AG10803 (cell line): ENCODE measurements at places on chromosomes 6 and 20.

DNA sequence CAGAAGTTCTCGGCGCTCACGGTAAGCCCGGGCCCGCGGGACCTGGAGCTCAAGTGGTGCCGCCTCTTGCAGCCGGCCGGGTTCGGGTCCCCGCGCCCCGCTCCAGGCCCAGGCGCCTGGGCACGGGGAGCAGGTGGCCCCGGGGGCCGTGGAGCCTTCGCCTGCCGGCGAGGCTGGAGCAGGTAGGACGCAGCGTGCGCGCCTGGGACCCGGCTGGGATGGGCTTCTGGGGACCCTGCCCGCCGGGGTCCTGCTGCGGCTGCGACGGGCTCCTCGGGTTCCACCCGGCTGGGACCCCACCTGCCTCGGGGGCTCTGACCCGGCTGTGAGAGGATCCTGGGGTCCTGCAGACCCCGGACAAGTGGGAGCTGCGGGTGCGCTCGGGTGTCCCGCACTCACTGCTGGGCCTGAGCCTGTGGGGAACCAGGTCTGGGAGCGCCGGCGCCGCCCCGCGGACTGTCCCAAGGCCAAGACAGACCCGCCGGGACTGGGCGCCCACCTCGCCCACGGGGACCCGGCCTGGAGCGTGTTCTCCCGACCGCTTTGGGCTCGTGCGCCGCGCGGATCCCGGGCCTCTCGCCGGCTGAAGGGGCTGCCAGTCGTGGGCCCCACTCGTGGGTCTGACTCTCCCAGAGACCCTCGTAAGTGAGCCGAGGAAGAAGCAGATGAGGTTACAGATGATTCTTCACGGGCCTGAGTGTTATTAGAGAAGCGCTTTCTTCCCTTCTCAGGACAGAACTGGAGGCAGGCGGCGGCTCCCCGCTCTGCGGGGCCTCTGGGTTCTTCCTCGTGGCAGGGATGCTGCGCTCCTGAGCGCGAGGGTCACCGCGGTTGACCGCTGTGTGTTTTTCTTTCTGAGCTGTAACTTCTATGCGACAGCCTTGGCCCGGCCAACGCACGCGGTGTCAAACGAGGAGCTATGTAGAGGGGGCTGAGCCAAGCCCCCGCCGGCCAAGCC, 729 bp downstream of the SMOC2 start:
- DNase-seq: no peak

DNA sequence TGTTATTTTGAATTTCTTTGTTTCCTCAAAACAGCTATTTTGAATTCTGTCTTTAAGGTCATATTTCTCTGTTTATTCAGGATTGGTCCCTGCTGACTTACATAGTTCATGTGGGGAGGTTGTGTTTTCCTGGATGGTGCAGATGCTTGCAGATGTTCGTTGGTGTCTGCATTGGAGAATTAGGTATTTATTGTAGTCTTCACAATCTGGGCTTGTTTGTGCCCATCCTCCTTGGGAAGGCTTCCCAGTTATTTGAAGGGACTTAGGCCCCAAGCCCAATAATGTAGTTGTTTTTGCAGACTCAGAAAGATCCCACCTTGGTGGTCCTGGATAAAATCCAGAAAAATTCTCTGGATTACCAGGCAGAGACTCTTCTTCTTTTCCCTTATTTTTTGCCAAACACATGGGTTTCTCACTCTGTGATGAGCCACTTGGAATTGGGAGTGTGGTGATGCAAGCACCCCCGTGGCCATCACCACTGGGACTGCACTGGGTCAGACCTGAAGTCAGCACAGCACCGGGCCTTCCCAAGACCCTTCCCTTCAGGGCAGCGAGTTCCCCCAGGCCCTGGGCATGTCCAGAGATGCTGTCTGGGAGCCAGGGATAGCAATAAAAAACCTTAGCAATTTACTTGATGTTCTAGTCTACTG, 81.6 kb upstream of the EZR start:
- no peak for DNase-seq

DNA sequence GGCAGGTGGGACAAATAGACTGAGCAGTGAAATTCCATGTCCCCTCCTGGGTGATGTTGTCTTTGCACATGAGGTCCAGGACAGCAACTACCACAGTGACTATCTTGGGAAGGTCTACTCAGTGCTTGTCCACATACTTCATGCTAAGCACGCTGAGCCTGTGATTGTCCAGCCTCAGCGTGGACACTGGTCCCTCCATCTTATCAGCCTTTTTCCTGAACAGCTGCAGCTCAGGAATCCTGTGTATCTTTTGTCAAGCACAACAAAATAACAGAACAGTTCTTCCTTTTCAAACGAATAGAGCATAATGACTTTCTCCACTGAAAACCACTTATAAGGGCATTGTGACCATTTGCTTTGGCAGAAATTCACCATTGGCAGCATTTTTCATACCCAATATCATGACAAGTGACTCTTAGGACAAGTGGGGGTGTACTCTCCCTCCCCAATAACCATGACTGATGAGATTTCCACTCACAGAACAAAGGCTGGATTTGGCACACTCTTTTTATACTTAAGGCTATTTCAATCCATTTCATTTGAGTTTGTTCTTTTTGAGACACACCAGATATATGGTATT, 90.3 kb downstream of the FYN start:
- DNase-seq: no peak

- DNase-seq: peak; percentile 83
Measured at GRCh38 chr6:31763619-31763940, 1.1 kb downstream of the SAPCD1 start.

DNA sequence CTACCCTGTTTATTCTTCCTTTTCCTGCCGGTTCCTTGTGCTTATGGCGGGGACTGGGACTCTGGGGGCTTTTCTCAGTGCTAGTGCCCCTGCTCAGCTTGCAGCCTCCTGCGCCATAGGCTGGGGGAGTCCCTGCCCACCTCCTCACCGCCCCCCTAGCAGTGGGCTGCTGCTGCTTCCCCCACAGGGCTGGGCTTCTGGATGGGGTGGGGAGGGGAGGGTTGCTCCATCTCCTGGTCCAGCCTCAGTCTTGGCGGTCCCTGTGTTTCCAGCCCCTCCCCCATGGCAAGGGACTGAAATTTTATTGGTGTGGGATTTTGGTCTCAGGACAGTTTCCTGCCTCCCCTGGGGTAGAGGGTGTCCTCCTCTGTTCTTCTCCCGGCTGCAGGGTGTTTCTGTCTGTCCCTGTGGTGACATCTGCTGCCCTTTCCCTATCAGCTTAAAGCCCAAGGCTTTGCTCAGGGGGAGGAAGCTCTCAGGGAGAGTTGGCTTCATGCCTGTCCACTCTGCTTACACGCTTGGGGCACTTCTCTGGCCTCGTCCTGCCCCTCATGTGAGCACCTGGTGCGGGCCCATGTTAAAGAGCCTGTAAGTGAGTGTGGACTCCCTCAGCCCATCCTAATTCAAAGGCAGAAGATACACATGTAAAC, 100.6 kb downstream of the HIVEP1 start:
- no peak for DNase-seq

GRCh38 chr20:51625105-51625504, 82.6 kb upstream of the NFATC2 start:
- no peak for DNase-seq

DNA sequence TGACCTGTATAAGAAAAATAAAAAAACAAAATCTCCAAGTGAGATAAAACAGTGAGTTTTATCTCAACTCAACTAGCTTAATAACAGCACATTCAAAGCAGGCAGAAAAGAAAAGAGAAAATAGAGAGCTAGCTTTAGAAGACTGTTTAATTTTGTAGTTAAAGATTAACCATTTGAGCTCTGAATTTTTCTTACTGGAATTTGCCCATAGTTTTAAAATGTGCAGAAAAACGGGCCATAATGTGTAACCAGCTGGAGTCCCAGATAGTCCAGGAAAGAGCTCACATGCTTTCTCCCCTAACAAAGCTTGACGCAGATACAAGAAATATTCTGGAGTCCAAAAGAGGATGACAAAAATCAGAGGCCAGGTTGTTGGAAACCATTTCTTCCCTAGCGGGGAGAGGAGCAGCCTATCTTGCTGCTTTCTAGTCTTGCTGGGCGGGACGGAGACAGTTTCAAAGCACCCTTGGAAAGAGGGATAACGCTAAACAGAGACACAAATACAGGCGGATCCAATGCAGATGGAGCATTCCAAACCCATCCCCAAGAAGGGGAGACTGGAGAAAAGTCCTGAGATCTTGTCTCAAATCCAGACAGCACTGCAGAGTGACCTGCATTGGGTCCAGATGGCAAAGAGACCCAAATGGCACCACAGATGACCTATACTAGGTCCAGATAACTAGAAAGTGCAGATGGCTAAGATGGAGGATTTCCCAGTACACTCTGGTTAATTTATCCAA, 16.1 kb downstream of the TTK start:
- DNase-seq: no peak

DNA sequence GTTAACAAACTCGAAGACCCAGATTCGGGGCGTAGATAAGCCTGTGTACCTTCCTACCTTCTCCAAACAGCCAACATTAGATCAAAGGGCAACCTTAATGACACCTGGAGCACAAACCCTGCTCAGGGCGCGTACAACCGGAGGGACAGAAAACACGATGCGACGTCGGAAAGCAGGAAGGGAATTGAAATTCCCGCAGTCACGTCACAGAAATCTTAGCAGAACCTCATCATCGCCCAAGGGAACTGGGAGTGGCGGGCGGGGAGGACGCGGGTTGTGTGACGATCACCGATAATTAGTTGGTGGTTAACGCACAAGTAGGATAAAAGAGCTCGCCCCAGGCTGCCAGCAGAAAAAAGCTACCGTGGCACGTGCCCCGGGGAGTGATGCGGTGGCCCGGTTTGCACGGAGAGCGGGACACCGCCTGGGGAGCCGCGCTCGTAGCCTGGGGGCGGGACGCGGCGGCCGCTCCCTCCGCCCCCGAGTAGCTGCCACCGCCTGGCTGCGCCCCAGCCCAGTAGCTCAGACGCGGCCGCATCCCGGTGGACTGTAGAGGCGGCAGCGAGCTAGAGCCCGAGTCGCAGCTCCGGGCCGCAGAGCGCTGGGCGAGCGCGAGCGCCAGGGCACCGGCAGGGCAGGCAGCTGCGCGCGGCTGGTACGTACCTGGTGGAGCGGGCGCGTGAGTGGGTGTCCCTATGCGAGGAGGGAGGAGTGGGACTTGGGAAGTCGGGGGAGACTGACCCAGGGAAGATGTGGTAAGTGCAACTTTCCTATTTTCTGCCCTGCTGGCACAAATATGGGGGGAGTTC, at the start of gene PKIB:
Gene PKIB, plus strand, starts transcription at position 525 of the 809 bp plus-strand sequence. CDS start 107,390 bp downstream, outside the sequence.
- DNase-seq: peak; percentile 40

GRCh38 chr20:1291191-1291741, 25.2 kb downstream of the SNPH start:
- DNase-seq: peak; percentile 50

- no peak for DNase-seq
Measured at GRCh38 chr20:46377518-46377917, 28.9 kb downstream of the ELMO2 start.

DNA sequence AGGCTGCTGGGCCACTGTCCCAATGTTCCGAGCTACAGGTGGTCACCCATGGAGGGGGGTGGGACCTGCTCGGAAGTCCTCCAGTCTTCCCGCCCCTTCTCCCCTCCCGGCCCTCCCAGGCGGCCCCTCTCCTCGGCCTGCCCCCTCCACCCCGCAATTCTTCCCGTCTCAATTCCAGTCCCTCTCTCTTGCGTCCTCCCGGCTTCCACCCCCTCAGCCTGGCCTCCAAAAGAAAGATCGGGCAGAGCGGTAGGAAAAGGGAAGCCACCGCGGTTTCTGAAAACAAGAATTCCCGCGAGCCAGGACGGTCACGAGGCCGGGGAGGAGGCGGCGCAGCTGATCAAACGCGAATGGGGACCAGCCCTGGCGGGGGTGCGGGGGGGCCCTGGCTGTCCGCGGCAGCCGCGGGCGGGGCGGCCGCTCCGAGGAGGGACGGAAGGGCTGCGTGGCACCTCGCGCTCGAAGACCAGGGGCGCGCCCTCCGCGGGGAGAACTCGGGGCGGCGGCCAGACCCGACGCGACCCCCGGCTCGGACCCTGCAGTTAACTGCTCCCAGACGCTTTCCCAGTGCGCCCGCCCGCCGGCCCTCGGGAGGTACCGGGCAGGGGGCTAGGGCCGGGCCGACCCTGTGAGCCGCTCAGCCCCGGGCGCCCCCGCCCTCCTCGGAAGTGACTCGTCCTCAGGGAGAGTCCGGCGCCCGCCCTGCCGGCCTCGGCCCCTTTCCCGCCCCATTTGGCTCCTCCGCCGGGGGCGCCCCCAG, 1.0 kb downstream of the PXDC1 start:
- DNase-seq: peak; percentile 82

GRCh38 chr6:95690328-95690727, 113.0 kb downstream of the MANEA start:
- no peak for DNase-seq

GRCh38 chr20:47317127-47317895, 39.2 kb downstream of the ZMYND8 start:
- peak; percentile 98 for DNase-seq

DNA sequence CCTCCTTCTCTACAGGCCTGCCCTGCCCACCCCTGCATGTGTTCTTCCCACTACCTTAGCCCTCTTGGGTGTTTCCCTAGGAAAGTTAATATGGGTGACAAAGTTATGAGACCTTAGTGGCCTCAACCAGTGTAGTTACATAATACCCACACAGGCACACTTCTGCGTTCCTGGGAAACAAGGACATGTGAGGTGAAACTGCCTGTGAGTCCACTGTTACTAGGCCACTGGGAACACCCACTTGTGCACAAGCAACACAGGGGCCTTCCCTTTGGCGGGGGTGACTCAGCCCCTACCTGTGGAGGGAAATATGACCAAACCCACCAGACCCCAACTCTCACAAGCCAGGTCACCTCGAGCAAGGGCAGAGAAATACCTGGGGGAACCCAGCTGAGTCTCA, 12.8 kb downstream of the PI16 start:
- DNase-seq: no peak

GRCh38 chr6:118860363-118860762, 33.6 kb upstream of the ASF1A start:
- DNase-seq: no peak

GRCh38 chr6:41821266-41821665, 33.8 kb downstream of the TOMM6 start:
- no peak for DNase-seq

DNA sequence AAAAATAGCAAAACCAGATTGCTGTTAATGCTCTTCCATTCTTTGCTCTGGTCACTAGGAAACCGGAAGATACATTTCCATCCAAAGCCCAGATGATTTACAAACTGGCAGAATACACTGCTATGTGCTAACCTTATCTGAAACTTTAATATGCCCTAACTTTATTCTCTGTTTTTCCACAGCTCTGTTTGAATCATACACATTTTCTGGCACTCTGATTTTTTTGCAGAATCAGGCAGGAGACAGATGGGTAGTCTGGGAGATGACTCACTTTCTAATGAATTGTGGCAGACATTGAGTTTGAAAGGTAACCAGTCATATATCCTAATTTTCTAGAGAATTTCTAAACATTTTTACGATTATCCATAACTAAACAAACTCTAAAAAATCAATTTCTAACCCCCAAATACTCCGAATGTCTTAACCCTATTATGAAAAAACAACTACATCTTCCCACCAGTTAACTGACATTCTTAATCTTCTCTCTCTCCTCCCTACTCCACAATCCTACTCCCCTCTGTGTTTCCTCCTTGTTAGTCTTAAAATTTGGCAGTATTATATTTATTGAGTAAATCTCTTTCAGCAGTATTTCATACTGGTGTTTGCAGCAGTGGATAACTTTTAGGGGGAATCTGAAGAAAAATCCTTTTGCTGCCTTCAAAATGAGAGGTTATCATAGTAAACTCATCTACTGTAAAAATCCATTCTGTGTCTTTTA, 63.5 kb downstream of the MAN1A1 start:
- no peak for DNase-seq

GRCh38 chr6:118354641-118355040, 193.5 kb upstream of the PLN start:
- DNase-seq: no peak

GRCh38 chr20:53547664-53548239, 45.9 kb downstream of the ZNF217 start:
- peak; percentile 74 for DNase-seq
